Naive thymus-derived CD8-positive, alpha-beta T cell (primary cell): ENCODE measurements at places on chromosomes 4 and X. TPM values are rescaled to one million over a fixed set of nuclear protein-coding genes. Genes with fewer than 3 reads are reported as not detected.

Gene FHDC1
- polyA plus RNA-seq: not detected

Gene PABPC1L2B
- not detected for polyA plus RNA-seq

Gene PAGE4
- not detected for polyA plus RNA-seq

GRCh38 chr4:150318527-150318926 is 240.3 kb downstream of the DCLK2 start:
- DNase-seq: no peak

DNA sequence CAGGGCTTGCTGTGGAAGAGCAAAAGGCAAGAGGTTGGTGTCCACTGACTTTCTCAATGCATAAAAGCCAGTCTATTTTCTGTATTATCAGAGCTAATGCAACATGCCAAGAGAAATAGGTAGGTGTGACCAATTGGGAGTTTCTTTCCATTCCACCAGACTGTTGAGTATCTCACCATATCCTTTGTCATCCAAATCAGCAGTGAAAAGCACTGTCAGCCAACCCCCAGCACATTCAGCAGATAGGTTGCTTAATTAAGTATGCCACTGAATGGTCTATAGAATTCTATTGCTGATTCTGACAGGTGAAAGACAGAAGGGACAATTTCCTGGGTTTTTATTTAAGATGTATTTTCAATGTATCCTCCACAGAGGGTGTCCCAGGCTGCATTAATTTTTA is 139.8 kb downstream of the HS6ST2 start:
- DNase-seq: no peak

DNA sequence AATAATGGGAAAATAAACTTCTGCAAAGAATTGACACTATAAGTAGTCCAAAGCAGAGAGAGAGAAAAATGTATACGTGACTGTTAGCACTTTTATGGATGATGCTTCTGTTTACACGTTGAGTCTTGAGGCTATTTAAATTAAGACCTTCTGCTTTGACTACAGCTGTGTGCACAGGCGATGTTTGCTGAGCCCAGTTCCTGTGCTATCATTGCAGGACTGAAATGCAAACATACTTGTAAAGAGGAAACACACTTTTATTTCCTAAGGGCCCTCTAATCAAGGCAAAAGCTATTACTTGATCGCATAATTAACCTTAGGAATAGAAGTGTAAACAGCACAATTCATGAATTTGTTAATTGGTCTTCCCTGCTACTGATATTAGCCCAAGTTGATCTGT is 226.9 kb downstream of the FBXW7 start:
- no peak for DNase-seq

DNA sequence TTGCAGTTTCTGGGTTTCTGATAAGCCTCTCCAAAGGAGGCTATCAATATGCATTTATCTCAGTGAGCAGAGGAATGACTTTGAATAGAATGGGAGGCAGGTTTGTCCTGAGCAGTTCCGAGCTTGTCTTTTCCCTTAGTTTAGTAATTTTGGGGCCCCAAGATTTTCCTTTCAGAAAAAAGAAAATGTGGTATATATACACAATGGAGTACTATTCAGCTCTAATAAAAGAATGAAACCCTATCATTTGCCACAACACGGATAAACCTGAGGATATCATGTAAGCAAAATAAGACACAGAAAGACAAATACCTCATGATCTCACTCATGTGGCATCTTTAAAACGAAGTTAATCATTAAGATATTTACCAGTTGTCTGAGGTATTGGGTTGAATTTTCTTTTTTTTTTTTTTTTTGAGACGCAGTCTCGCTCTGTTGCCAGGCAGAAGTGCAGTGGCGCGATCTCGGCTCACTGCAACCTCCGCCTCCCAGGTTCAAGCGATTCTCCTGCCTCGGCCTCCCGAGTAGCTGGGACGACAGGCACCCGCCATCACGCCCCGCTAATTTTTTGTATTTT is 540 bp downstream of the ZNF721 start:
- DNase-seq: no peak

- DNase-seq: no peak
Measured at GRCh38 chr4:24736066-24736465, 59.3 kb upstream of the SOD3 start.

GRCh38 chrX:81195712-81196111 is 6.0 kb downstream of the HMGN5 start:
- DNase-seq: peak; percentile 30

DNA sequence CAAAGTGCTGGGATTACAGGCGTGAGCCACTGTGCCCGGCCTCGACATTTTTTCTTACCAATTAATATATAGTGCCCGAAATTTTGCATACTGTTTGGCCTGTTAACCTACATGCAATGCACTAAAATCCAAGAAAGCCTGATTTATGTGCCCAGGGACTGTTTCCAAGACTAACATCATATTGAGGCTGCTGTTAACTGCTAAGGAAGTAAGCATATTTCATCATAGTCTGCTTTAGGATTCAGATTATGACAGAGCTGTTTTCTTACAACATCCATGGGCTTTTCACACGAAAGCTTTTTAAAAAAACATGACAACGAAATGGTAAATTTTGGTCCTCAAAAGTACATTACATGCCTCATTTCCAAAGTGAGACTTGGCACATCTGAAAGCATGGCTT is 84.4 kb downstream of the STOX2 start:
- no peak for DNase-seq

DNA sequence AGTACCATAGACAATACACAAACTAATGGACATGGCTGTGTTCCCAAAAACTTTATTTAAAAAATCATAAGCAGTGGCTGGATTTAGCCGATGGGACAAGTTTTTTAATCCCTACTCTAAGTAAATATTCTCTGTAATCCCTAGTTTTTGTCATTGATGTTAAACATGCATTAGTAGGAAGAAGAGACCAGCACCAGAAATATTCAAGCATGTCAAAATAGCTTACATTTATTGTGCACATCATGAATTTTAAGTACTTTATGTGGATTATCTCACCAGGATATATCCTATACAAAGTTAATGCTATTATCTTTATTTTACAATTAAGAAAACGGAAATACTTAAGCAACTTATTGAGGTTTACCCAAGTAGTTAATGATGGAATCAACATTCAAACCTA is 46.0 kb downstream of the HSPA4L start:
- DNase-seq: no peak

- DNase-seq: no peak
Measured at GRCh38 chr4:151538963-151539362, 130.0 kb downstream of the FHIP1A start.
